NCI-H446 treated with DMSO at 0.1 percent for 48 hours (cell line): ENCODE measurements at places on chromosomes 7 and 10.

- peak; percentile 40 for DNase-seq
These were observed 159.5 kb upstream of the AGR3 start for GRCh38 chr7:17041324-17041723.

DNA sequence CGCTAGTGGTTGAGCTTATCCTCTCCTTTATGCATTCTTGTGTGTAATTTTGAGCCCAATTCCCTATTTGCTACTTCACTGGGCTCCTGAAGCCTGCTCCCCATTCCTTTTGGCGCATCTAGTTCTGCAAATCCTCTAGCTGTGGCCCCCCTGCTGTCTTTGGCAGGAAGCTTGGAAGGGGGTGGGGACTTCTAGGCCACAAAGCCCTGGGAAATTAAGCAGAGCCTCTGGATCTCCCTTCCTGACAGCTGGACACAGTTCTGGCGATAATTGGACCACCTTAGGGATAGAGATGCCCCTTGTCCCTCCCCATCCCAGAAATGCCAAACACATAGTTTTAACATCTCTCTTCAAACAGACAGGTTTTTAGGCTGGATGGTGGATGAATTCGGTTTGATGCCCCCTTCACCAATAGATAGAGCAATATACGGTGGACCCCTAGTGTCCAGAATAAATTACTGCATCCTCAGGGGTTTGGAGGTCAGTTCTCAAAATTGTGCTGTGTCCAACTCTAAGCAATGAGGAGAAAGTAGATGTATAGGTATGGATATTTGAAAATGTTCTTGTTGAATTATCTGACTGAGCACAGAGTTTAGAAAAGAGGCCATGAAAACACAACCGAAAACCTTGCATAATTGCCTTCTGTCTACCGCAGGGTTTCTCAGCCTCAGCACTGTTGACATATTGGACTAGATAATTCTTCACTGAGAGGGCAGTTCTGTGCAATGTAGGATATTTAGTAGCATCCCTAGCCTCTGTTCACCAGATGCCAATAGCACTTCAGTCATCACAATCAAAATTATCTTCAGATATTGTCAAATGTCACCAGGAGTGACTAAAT, 75.5 kb downstream of the PAPSS2 start:
- no peak for DNase-seq

DNA sequence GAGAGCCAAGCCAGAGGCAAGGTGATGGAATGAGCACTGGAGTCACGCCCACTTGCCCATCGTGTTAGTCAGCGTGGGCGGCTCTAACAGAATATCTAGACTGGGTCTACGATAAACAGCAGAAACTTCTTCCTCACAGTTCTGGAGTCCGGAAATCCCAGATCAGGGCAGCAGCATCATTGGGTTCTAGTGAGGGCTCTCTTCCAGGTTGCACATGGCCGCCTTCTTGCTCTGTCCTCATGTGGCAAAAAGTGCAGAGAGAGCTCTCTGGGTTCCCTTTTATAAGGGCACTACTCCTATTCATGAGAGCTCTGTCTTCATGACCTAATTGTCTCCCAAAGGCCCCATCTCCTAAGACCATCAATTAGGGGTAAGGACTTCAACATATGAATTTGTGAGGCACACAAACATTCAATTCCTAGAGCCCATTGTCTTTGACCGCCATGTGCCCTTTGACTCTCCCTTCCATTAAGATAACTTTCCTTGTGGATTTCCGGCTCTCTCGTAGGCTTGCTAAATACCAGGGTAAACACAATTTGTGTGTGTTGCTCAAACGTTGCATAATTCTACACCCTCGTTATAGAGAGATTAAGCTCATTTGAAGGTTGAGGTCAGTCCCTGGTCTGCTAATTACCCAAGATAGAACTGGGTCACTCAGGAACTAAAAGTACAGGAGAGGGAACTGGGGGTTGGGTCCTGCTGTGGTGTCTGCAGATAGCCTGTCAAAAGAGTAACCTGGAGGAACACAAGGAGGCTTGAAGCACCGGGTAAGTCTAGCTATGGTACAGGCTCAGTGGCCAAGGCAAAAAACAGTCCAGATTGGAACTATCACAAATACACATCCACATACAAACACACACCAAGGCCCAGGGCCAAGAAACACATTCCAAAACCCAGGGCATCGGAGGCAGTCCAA, 28.7 kb upstream of the USP6NL start:
- DNase-seq: no peak

- no peak for DNase-seq
These were observed 5.7 kb upstream of the CELF2 start for GRCh38 chr10:11011984-11012383.

GRCh38 chr10:44070282-44070681, 314.6 kb downstream of the CXCL12 start:
- DNase-seq: no peak

DNA sequence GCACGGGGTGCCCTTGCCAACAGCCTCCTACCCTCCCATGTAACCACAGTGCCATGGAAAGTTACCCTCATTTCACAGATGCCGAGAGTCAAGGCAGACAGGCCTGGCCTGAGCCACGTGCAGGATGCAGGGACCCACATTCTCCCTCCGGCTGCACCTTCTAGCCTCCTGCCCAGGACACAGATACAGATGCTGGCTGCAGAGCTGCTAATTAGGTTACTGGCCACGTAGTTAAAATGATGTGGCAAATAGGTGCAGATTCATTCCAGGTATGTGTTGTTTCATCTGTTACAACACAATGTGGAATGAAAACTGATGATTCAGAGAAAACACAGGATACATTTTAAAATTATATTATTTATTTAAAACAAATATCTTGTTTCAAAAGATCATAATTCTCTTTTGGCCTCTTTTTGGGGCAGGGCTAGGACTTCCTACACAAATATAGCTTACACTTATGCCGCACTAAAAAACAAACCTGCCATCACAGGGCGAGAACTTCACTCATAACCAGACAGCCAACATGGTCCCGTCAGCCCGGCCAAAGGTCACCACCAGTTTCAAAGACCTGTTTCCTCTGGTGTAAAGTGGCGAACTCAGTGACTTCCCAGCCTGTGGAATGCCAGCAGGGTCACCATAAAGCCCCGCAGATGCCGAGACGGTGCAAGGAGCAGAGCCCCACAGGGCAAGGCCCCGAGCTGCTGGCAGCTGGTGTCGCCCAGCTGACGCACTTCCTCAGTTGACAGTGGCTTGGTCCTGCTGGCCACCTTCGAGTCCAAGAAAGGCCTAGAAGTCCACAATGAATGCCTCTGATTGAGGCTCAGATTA, 83.5 kb downstream of the TNS3 start:
- DNase-seq: no peak

- DNase-seq: no peak
These were observed 454.7 kb downstream of the TYW1 start for GRCh38 chr7:67451306-67451705.

GRCh38 chr10:72659694-72660093, 32.2 kb upstream of the MCU start:
- no peak for DNase-seq

GRCh38 chr10:120266022-120266421, 191.0 kb upstream of the PLPP4 start:
- no peak for DNase-seq

DNA sequence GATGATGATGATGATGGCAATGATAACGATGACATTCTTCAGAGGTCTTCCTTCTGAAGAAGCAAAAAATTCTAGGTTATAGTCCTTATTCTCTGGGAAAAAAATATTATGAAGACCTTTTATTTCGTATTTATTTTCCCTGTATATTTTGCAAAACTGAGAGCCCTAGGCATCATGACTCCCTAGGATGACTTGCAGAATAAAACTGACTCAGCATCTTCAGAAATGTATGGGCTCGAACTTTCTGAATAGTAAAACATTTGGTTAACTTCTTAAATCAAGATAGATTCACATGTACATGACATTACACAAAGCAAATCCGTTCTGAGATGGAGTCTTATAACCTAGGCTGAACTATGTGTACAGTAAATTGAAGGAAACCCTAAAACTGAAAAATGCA, 29.4 kb downstream of the DKK1 start:
- DNase-seq: no peak

DNA sequence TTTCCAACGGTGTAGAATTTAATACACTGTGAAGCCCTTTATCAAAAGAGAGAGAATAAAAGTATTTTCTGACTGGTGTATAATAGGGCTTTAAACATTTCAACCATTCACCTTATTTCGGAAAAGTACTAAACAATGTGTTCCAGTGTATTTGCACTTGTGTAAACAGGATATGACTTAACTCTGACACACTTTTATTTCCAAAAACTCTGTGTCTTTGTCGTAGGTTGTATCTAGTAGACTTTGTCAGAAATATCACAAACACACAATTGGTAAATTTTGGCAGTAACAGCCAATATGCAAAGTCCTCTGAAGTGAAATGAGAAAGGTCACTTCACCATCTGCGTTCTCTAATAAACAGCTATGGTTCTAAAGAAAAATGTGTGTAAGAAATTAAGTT, 10.3 kb upstream of the TSPAN13 start:
- no peak for DNase-seq

DNA sequence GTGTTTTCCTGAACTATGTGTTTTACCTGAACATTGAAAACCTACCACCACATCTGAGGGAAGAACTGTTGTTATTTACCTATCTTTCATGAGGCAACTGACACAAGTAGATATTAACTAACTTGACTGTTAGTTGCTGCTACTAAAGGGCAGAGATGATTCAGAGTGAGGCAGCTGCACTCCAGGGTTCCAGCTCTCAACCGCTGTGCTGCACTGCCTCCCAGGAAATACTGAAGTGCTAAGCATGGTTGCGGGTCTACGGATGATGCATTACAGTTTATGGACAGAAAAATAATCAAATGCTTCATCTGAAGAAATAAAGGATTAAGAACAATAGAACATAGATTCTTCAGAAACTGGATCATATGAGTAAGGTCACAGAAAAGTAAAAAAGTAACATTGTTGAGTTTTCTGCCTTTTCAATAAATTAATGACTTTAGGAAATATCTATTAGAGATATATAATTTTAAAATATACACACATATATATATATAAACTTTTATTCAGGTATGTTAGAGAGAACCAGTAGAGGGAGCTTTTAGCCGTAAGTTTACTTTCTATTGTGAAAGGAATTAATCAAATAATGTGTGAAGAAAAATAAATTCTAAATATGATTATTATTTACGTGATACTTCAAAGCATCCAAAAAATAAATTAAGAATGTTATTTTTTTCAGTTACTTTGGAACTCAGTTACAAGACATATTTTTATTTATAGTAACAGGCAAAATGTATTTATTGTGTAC, 620.0 kb downstream of the CNTNAP2 start:
- no peak for DNase-seq

DNA sequence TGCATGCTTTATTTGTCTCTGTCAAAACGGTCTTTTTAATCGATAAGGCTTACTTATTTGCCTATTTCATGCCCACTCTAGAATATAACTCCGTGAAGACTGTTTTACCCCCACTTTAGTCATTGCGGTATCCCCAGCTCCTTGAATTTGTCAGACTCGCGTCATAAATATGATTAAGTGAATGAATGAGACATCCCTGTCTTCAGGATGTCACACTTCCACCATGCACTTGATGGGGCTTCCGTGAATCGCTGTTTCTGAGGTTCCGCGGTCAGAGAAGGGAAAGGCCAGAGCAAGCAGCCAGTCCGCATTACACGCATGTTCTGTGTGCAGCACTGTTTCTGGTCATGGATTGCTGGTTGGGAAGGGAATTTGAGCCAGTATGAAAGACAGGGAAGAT, 138.8 kb downstream of the CELF2 start:
- no peak for DNase-seq

GRCh38 chr7:24722386-24723177, 34.7 kb downstream of the GSDME start:
- DNase-seq: no peak

DNA sequence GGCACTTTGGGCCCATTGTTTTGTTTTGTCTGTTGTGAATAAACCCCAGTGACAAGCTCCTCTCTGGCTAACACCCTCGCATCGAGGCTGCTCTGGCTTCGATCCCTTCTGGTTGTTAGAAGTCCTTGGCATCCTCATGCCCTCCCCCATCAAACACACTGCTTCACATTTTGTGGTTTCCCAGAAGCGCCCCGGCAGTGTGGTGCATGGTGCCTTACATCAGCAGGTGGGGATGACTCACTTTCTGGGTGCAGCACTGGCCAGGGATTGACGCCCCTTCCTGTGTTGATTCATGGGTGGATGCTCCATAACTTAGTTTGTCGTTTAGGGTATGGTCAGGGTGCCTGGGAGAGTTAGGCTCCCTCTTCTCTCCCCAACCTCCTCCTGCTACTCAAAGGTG, 51.4 kb downstream of the PLPP4 start:
- DNase-seq: no peak

- no peak for DNase-seq
These were observed 505 bp downstream of the NUDCD3 start for GRCh38 chr7:44489955-44490350.
